Mesendoderm (in vitro differentiated cells): ENCODE measurements at places on chromosomes 16 and 17.

GRCh38 chr16:86171329-86171728, 272.4 kb downstream of the IRF8 start:
- no peak for DNase-seq

GRCh38 chr16:77297996-77298395, 98.8 kb downstream of the SYCE1L start:
- no peak for DNase-seq

DNA sequence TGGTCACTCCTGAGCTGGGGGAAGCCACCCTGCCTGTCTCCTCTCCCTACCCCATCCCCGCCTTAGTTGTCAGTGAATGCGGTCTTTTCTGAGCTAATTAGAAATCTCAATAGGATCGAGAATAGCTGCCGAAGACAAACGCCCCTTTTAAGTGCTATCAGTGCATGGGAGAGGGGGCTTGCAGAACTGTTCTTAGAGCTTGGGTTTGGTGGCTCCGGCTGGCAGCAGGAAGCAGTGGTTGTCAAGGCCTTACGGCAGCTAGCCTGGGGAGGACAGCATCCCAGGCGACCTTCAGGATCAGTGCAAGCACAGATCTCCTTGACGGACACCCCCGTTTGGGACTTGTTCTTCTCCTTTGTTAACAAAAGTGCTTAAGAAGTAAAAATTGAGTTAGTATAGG, 195.1 kb downstream of the CCDC182 start:
- no peak for DNase-seq

GRCh38 chr17:50611634-50612033, 23.0 kb upstream of the ABCC3 start:
- DNase-seq: no peak

DNA sequence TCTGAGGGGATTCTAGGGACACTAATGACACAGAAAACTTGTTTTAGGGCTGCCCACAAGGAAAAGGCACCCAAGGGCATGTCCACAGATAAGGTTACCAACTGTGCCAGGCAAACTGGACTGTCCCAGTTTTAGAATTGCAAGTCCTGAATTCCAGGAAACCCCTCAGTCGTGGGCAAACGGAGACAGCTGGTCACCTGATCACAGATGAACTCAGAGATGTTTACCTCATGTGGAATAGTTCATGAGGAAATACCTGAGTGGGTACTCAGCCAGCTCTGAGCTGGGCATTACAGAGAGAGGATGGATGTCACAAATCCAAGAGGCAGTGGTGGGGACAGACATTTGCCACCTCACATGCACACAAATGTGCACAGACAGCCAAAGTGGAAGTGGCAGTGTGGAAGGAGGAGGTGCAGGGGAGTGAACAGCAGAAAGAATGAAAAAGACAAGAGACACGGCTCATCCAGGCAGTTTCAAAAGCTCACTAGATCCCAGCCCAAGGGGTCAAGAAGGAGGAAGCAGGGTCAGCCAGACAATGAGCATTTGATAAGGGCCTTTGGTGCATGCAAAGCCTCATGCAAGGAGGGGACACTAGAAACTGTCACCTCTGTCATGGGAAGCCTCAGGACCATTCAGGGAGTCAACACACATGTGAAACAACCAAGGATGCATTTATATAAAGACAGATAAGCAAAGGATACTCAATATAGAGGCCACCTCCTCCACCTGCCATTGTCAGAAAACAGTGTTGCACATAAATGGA, 24.8 kb downstream of the TTLL6 start:
- DNase-seq: no peak

GRCh38 chr17:9240659-9241370, 219.5 kb downstream of the NTN1 start:
- peak; percentile 96 for DNase-seq

DNA sequence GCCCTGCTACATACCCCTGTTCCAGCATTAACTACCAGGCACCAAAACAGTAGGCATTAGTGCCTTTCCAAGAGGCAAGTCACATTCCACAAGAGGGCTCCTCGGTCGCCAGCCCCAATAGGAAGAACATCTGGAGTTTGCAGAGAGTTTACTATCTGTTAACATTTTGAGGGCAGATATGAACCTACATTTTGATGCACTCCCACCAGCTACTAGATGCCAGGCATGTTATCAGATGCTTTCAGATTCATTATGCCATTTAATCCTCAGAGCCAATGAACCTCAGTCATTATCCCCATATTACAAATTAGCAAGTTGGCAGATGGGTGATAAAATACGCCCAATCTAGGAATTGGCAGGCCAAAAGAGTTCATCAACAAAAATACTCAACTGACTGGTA, 4.2 kb upstream of the CMTM2 start:
- no peak for DNase-seq

GRCh38 chr17:12048843-12049473, 28.3 kb downstream of the MAP2K4 start:
- DNase-seq: no peak

- no peak for DNase-seq
Measured at GRCh38 chr16:73542885-73543284, 495.0 kb upstream of the ZFHX3 start.

GRCh38 chr17:2123375-2124251, 68.7 kb downstream of the HIC1 start:
- peak; percentile 15 for DNase-seq

GRCh38 chr17:8146381-8147140, 5.6 kb downstream of the PER1 start:
- no peak for DNase-seq

DNA sequence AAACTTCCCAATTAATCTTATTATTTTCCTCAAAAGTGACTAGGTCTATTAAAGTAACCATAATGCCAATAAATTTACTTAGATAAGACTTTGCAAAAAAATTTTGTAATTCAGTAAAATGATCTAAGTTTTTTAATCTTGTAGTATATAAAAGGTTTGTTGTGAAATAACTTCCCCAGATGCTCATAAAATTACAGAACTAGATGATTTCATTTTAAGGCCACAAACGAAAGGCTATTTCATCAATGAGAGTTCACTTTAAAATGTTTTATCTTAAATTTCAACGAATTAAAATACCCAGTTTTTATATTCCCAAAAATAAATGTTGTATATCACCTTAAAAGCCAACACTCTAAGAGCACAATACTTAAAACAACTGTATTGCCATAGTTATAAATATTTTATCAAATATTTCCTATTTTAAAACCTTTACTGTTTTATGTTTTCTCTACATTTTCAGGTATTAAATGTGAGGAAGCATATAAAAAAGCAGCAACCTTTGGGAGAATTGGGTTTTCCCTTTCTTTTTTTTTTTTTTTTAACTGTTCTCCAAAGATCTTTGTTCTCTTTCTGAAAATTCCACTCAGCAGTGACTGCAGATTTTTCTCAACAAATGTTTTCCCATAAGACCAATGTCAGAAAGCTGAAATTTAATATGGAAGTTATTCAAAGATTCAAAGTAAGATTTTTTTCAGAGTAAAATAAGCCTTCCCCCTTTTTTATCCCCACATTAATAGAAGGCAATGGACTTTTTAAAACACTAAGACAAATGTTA, 169.9 kb downstream of the CYB561 start:
- no peak for DNase-seq

GRCh38 chr16:86297391-86297790, 212.9 kb upstream of the FOXF1 start:
- no peak for DNase-seq

GRCh38 chr16:54116124-54116655, 170.4 kb downstream of the IRX3 start:
- DNase-seq: no peak

DNA sequence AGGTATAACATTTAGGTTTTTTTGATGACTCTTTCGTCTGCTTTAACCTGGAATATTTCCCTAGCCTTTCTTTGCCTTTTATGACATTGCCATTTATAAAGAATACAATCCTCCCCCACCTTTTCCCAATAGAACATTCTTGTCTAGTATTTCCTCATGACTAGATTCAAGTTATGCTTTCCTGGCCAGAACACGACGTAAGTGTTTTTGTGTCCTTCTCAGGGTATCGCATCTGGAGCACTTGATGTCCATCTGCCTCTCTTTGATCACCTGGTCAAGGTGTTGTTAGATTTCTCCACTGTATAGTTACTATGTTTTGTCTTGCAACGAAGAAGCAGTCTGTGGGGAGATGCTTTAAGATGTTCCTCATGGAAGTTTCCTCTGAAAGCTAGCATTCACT, 87.4 kb downstream of the MSI2 start:
- no peak for DNase-seq

DNA sequence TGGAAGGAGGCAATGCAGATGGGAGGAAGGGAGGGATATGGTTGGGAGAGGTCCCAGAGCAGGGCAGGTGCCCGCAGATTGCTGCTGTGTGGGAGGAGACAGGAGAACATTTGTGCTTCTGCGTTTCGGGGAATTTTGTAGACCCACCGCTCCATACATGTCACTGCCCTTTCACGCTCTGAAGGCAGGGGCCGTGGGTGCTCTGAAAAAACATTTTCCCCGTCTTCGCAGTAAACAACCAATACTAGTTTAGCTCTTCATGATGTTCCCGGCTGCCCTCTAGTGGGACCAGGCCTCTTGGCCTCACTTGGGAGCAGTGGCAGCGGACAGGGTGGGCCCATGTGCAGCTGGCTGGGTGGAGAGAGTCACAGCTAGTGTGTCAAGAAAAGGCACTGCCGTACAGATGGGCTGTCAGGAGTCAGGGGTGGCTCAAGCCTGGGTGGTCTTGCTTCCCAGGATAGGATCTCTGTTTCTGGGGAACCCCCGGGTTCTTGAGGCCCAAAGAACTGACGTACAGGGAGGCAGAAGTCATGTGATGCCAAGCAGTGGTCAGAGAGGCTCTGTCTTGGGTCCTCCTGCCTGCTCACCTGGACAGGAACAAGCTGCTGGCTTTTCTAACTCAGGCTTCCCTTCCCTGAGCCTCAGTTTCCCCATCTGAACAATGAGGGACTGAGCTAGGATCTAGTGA, 46.5 kb upstream of the CPNE2 start:
- peak; percentile 73 for DNase-seq

DNA sequence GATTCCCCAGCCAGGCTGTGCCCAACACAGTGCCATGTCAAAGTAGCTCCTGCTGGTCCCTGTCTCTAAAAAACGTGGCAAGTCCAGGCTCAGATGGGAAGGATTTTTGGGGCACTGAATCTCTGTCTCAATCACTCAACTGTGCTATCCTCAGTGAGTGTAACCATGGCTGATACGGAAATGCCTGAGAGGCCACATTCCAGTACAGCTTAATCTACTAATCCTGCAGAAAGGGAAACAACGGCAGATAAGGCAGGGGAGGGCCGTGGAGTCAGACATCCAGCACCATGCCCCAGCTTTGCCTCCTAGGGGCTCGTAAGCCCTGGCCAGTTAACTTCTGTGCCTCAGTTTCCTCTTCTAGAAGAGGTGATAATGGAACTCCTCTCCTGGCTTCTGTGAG, 251.7 kb downstream of the CPPED1 start:
- peak; percentile 58 for DNase-seq

GRCh38 chr17:6525731-6526130, 30.6 kb downstream of the PITPNM3 start:
- no peak for DNase-seq

DNA sequence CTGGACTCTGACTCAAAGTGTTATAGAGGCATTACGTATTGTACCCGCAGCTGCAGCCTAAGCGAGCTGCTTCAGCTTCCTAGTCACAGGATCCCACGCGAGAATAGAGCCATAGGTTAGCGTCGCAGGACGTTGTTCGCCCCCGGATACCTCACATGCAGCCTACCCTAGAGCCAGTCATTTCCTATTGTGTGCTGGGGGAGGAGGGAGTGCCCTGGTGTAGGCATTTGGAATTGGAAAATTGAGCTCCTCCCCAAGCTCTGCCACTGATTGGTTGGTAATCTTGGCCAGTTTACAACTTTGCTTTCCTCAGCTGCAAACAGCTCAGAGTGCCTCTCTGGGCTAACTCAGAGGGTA, 530 bp downstream of the NAA60 start:
- peak; percentile 76 for DNase-seq

- DNase-seq: no peak
Measured at GRCh38 chr16:22335668-22336246, 38.5 kb downstream of the POLR3E start.

DNA sequence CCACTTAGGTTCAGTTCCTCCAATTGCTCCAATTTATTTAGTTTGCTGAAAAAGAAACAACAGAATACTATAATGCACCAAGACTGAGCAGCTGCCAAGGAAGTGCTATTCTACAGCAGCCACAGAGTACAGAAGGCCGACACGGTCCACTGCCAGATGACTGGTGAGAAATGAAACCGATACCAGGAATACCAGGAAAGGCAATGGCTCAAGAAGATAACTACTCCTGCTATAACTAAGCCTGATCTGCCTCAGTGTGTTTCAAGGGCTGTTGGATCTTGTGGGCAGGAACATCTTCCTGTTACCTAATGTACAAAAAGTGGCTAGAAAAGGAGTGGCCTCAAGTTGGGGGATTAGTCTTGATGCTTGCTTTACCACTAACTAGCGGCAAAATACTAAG, 32.8 kb downstream of the MARVELD3 start:
- DNase-seq: no peak
